ENCODE measurements at places on chromosomes 5 and 9.

DNA sequence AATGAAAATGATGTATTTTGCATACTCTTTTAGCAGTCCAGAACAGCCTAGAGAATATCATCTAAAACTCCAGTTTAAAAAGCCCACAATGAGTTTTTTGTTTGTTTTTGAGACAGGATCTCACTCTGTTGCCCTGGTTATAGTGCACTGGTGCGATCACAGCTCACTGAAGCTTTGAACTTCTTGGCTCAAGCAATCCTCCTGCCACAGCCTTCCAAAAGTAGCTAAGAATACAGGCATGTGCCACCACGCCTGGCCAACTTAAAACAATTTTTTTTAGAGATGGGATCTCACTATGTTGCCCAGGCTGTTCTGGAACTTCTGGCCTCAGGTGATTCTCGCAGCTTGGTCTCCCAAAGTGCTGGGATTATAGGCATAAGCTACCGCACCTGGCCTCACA is 175.7 kb downstream of the FBN2 start:
- DNase-seq: no peak

GRCh38 chr5:135800656-135801055 is 33.8 kb upstream of the SLC25A48 start:
- DNase-seq: no peak

- DNase-seq: no peak
Measured at GRCh38 chr5:26864061-26864460, 174.3 kb downstream of the CDH9 start.

DNA sequence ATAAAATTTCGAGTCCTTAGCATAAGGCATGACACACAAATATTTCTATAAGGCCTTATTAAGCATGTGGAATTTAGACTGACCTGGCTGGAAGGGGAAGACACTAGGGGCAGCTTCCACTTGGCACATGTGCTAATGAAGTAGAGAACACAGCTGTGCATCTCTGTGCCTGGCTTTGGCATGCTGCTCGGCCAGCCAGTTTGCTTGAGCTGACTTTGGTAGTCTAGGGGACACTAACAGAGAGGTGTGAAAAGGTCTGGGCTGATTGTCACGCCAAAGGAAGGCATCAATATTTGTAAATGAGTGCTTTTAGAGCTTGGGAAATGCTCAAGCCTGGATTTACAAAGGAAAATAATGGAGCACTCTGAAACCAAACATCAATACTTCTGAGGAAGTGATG is 723.7 kb downstream of the PRELID2 start:
- no peak for DNase-seq

DNA sequence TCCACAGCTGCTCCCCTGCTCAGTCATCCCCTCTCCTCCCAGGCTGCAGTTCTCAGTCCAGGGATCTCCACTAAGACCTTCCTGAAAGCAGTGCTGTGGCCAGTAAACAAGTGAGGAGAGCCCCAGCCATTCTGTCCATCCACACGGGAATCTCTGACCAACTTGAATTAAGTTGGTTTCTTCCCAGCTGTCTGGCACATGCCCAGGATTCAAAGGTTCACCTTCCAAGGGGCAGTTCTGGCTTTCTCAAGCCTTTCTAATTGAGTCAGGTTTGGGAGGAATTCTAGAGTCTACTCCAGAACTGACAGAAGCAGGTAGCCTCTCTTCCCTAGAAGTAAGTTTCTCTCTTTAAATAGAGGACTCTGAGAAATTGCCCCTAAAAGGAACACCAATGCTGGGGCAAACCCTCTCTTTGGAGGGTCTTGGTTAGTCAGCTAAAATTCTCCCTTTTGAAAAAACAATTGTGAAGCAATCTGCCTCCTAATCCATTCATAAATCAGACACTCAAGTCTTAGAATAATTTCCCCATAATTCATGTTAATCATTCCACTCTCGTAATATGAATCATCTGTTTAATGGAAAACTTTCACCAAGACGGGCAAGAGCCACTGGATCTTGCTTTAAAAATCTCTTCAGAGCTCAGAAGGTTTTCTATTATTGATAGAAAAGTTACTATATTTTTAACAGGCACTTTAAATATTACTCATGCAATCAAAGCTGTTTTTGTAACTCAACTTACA is 133.8 kb downstream of the SPOCK1 start:
- no peak for DNase-seq

GRCh38 chr5:44847206-44847852 is 38.6 kb downstream of the MRPS30 start:
- no peak for DNase-seq
